Activated CD4-positive, alpha-beta memory T cell treated with anti-CD3 and anti-CD28 coated beads, Interleukin-2, amount 10 ng/mL, durations not matched to agents 7 days and 5 days (primary cell): ENCODE measurements at places on chromosomes 1 and 21.

- no peaks in the 10 kb centered on the region for H3K27me3 ChIP-seq
- DNase-seq: no peak
- peaks cover 92% of the 10 kb centered on the region for H3K4me1 ChIP-seq
- H3K27ac ChIP-seq: peak overlapping the region; percentile 96
Measured at GRCh38 chr1:160685266-160685665, 26.4 kb downstream of the CD48 start.

- H3K27ac ChIP-seq: no peak overlapping the region
- no peaks in the 10 kb centered on the region for H3K4me1 ChIP-seq
- no peak for DNase-seq
- peaks cover 18% of the 10 kb centered on the region for H3K36me3 ChIP-seq
Measured at GRCh38 chr1:171828794-171829193, 12.5 kb upstream of the DNM3 start.

DNA sequence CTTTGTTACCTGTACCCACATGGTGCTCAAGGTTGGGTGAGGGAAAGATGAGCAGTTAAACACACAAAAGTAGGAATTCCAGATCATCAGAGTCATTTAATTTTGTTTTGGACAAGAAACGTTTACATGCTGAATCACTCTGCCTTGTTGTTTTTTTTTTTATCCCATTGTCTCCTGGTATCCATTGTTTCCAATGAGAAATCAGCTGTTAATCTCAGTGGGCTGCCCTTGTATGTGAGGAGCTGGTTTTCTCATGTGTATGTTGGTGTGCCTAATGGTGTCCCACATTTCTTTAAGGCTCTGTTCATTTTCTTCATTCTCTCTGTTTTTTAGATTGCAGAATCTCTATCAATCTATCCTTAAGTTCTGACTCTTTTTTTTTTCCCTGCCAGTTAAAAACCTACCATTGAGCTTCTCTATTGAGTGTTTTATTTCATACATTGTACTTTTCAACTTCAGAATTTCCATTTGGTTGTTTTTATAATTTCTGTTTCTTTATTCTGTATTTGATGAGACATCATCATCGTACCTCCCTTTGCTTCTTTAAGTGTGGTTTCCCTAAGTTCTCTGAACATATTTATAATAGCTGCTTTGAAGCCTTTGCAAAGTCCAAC, 8.8 kb upstream of the OBSCN start:
- no peak overlapping the region for H3K4me3 ChIP-seq
- DNase-seq: no peak
- no peaks in the 10 kb centered on the region for H3K4me1 ChIP-seq
- peaks cover 8% of the 10 kb centered on the region for H3K36me3 ChIP-seq
- H3K27me3 ChIP-seq: no peaks in the 10 kb centered on the region

GRCh38 chr1:156930483-156930882, 10.1 kb downstream of the LRRC71 start:
- no peak for DNase-seq
- H3K27ac ChIP-seq: no peak overlapping the region
- H3K27me3 ChIP-seq: peaks cover 67% of the 10 kb centered on the region
- no peak overlapping the region for H3K4me3 ChIP-seq

DNA sequence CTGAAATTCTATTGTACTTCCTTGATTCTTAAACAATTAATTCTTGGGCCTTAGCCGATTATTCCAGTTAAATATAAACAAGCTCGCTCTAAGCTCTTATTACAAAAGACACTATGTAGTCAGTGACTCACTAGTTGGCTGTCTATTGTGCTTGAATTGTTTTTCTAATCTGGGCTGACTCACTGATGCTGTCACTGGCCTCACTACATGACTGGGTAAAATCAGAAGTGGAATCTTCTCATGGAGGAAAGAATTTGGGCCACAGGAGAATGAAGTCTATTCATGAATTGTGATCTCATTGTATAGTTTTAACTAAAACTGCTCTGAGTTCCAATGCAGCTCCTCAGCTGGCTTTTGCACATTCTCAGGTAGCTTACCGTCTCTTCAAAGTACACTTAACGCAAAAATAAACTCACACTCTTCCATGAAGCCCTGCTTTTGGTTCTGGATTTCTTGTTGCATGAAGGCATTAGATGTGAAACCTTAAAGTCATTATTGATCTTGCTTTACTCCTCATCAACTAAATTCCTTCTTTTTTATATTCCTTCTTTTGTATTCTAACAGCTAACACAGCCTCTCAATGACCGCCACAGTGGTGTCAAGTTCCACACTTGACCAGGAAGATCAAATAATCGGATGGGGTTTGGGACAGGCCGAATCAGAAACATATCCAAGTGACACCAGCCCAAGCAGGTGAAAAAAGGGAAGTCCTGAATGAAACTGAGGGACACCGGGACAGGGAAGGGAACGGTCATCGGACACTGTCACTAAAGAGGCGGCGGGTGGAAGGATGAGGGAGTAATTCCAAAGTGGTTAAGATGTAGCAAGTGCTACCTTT, 80.9 kb upstream of the LBR start:
- H3K36me3 ChIP-seq: no peaks in the 10 kb centered on the region
- no peak overlapping the region for H3K27ac ChIP-seq
- no peak for DNase-seq
- no peak overlapping the region for H3K4me3 ChIP-seq
- peaks cover 17% of the 10 kb centered on the region for H3K27me3 ChIP-seq
- no peaks in the 10 kb centered on the region for H3K4me1 ChIP-seq

- peak; percentile 84 for DNase-seq
- H3K36me3 ChIP-seq: peaks cover 2% of the 10 kb centered on the region
- peak overlapping the region; percentile 57 for H3K4me3 ChIP-seq
Measured at GRCh38 chr1:25796811-25797458, 3.1 kb upstream of the SELENON start.
